ENCODE measurements at places on chromosomes 1 and 21. TPM values are rescaled to one million over a fixed set of nuclear protein-coding genes. Genes with fewer than 3 reads are reported as not detected.
A peak's percentile ranks its signal among the peaks of the same experiment; 100 is the strongest.

DNA sequence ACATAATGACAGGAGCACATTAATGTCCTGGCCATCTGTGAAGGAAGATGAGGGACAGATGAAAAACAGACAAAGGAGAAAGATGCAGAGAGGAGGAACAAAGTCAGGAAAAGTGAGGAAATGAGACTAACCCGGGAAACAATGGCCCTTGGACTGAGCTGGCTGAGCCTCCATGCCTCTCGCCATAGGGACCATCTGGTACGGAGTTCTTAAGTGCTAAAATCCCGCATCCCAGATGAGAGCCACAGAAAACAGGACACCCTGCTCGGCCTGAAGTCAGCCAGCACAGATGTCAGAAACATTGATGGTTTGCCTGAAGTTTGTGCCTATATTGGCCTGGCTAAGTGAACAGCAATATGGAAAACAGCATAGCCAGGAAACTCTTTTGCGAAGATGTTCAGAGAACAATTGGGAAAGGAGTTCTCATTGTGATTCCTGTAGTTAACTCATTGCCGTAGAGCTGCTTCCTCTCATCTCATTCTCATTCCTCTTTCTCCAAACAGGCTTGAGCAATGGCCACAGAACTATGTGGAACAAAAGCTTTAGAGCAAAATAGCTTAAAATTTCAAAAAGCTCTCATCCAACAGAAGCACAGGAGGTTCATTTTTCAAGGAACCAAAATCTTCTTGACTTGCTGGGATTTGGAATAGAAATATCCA is 96.6 kb downstream of the ASTN1 start:
- H3K36me3 ChIP-seq, result no peaks in the 10 kb centered on the region
- no peaks in the 10 kb centered on the region for H3K4me1 ChIP-seq
- no peak overlapping the region for H3K27ac ChIP-seq
- no peak overlapping the region for H3K4me3 ChIP-seq
- DNase-seq, result no peak
- no peaks in the 10 kb centered on the region for H3K27me3 ChIP-seq

Gene KRTAP10-10
- not detected for total RNA-seq

GRCh38 chr1:32767641-32768040 is 49.5 kb downstream of the YARS1 start:
- peaks cover 41% of the 10 kb centered on the region for H3K4me1 ChIP-seq
- peaks cover 3% of the 10 kb centered on the region for H3K36me3 ChIP-seq
- no peak overlapping the region for H3K27ac ChIP-seq
- no peak for DNase-seq
- H3K27me3 ChIP-seq, result no peaks in the 10 kb centered on the region

Gene GPATCH4
- total RNA-seq, result 20.6 TPM

Gene ANKRD35
- total RNA-seq, result not detected

DNA sequence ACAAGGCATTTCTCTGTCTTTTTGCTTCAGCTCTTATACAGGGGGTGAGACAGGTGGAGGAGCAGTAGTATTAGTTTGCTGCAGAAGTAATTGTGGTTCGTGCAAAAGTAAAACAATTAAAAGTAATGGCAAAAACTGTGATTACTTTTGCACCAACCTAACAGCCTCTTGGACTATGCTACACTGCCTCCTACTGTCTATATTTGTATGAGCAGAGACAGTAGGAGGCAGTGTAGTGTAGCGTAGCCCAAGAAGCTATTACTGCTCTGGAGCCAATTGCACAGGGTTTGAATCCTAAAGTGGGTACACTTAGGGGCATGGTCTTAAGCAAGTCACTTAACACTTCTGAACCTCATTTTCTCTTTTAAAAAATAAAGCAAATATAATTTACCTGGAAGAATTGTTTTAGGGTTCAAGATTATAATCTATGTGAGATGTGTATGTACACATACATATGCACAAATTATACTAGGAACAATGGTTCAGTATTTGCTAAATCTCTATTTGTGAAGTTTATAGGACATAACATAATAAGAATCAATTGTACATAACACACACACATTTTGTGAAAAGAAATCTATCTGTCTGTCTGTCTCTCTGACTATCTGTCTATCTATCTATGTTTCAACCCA is 103.8 kb downstream of the BRINP3 start:
- no peak for DNase-seq
- no peaks in the 10 kb centered on the region for H3K27me3 ChIP-seq
- no peaks in the 10 kb centered on the region for H3K4me1 ChIP-seq

Gene OR2G6
- total RNA-seq, result not detected

GRCh38 chr1:189432753-189433152 is 1044.9 kb downstream of the BRINP3 start:
- DNase-seq, result no peak
- no peaks in the 10 kb centered on the region for H3K36me3 ChIP-seq
- no peak overlapping the region for H3K4me3 ChIP-seq
- H3K27ac ChIP-seq, result no peak overlapping the region
- peaks cover 8% of the 10 kb centered on the region for H3K4me1 ChIP-seq

GRCh38 chr1:75134647-75135572 is 722 bp downstream of the LHX8 start:
- H3K27me3 ChIP-seq, result peaks cover 93% of the 10 kb centered on the region
- H3K27ac ChIP-seq, result no peak overlapping the region
- no peaks in the 10 kb centered on the region for H3K36me3 ChIP-seq
- H3K4me3 ChIP-seq, result peak overlapping the region; percentile 73

DNA sequence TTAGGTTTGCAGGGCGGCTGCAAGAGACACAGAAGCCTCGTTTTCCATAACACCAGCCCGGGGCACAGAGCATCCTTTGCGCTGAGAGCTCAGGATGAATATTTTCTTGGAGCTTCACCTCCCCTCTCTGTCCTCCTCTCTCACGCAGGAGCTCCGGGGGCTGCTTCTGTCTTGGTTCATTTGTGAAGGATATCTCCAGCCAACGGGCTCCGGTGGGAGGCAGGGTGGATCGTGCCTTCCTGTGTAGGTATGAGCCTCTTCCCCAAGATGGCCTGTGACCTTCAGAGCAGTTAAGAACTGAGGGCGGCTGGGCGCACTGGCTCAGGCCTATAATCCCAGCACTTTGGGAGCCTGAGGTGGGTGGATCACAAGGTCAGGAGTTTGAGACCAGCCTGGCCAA is 319.0 kb upstream of the C1orf174 start:
- H3K27me3 ChIP-seq, result no peaks in the 10 kb centered on the region
- H3K27ac ChIP-seq, result no peak overlapping the region
- no peaks in the 10 kb centered on the region for H3K36me3 ChIP-seq

- H3K4me3 ChIP-seq, result no peak overlapping the region
- H3K4me1 ChIP-seq, result no peaks in the 10 kb centered on the region
- no peaks in the 10 kb centered on the region for H3K36me3 ChIP-seq
- no peak overlapping the region for H3K27ac ChIP-seq
- H3K27me3 ChIP-seq, result no peaks in the 10 kb centered on the region
- no peak for DNase-seq
Measured at GRCh38 chr1:30120245-30121000, 603.0 kb downstream of the MATN1 start.

GRCh38 chr1:1250786-1251284 is 4.3 kb upstream of the C1QTNF12 start:
- no peak for DNase-seq
- H3K27ac ChIP-seq, result no peak overlapping the region

Gene CA6
- total RNA-seq, result not detected

GRCh38 chr1:238334170-238334569 is 443.4 kb upstream of the ZP4 start:
- H3K36me3 ChIP-seq, result no peaks in the 10 kb centered on the region
- DNase-seq, result no peak
- no peak overlapping the region for H3K27ac ChIP-seq

DNA sequence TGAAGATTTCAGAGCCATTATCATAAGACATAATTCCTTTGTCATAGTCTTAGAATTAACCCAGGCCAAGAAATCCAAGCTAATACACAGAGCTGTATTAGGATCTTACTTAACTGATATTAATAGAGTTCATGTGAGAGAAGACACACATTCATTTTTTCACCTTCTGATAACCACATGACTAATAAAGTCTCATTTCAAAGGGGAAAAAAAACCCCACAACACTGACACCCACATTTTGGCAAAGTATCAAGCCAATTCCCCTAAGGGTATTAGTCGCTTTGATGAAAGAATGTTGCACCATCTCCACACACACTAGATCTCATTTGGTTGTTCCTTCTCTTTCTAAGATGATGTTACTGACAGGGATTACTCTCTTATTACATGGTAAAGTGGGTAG is 344.4 kb upstream of the ESRRG start:
- H3K27me3 ChIP-seq, result no peaks in the 10 kb centered on the region
- H3K4me3 ChIP-seq, result no peak overlapping the region
- no peaks in the 10 kb centered on the region for H3K4me1 ChIP-seq
- no peaks in the 10 kb centered on the region for H3K36me3 ChIP-seq
- DNase-seq, result no peak

Gene KIF17
- total RNA-seq, result 0.11 TPM

- no peak for DNase-seq
- no peaks in the 10 kb centered on the region for H3K36me3 ChIP-seq
- no peak overlapping the region for H3K27ac ChIP-seq
- H3K4me1 ChIP-seq, result no peaks in the 10 kb centered on the region
- H3K4me3 ChIP-seq, result no peak overlapping the region
Measured at GRCh38 chr1:89151047-89151446, 24.8 kb downstream of the GBP7 start.

DNA sequence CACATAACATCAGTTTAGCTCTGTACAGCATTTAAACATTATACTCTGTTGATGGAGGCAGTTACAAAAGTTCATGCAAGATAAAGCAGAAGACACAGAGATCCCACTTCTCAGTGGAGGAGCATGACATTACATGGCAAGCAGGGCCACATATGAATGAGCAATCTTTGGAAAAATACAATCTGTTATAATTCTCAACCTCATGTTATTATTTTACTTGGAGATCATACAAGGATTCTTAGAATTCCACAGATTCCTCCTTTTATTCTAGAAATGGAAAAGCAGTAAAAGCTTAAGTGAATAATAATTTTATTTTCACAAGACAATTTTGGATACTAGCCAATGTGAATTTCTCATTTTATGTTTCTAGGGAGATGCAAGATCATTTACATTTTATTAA is 66.6 kb downstream of the IFI44 start:
- DNase-seq, result no peak
- H3K27me3 ChIP-seq, result no peaks in the 10 kb centered on the region
- H3K4me1 ChIP-seq, result peaks cover 75% of the 10 kb centered on the region

GRCh38 chr1:28087614-28088167 is 719 bp downstream of the EYA3 start:
- peaks cover 22% of the 10 kb centered on the region for H3K4me1 ChIP-seq
- peak overlapping the region; percentile 97 for H3K4me3 ChIP-seq
- H3K36me3 ChIP-seq, result no peaks in the 10 kb centered on the region
- DNase-seq, result no peak
- H3K27me3 ChIP-seq, result peaks cover 3% of the 10 kb centered on the region

DNA sequence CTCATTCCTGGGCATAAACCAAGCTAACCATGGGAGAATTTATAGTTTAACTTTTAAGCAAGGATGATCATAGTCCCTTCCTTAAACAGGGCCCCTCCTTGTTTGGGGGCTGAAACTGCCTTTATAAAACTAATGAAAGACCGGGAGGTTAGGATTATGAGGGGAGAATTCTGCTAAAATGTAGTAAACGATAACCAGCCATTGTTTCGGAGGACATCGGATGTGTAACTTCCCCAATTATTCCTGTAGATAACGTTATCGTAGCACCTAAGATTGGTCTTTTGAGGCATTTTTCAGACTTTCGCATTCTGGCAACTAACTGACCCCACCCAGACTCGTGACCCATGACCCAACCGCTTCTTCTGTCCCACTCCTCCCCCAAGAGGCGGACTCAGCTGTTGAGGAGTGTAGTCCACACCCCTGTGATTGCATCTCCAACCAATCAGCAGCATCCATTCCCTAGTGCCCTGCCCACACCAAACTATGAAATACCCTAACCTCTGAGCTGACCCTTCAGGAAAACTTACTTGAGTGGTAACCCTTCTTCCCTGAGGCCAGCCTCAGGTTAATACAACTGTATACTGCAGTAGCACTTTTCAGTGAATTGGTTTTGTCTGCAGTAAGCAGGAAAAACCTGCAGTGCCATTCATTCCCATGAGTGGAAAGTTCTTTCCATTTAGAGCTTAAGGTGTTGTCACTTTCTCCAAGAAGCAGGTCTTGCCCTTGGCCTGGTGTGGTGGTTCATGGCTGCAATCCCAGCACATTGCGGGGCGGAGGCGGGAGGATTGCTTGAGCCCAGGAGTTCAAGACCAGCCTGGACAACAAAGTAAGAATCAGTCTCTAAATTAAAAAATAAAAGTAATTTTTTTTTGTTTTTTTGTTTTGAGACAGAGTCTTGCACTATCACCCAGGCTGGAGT is 823 bp upstream of the SYF2 start:
- no peak overlapping the region for H3K27ac ChIP-seq
- peaks cover 16% of the 10 kb centered on the region for H3K36me3 ChIP-seq
- DNase-seq, result no peak

- no peak overlapping the region for H3K27ac ChIP-seq
- H3K27me3 ChIP-seq, result no peaks in the 10 kb centered on the region
- peaks cover 4% of the 10 kb centered on the region for H3K36me3 ChIP-seq
- H3K4me1 ChIP-seq, result peaks cover 19% of the 10 kb centered on the region
- DNase-seq, result no peak
Measured at GRCh38 chr1:245205396-245205795, 50.6 kb downstream of the KIF26B start.

Gene SLC22A15
- total RNA-seq, result 4.5 TPM

GRCh38 chr1:169595764-169596711 is 9.8 kb upstream of the F5 start:
- no peak for DNase-seq
- H3K27me3 ChIP-seq, result peaks cover 15% of the 10 kb centered on the region
- H3K4me3 ChIP-seq, result no peak overlapping the region
- no peak overlapping the region for H3K27ac ChIP-seq
- no peaks in the 10 kb centered on the region for H3K4me1 ChIP-seq

GRCh38 chr1:207389728-207390464 is 64.2 kb upstream of the CR2 start:
- H3K4me1 ChIP-seq, result no peaks in the 10 kb centered on the region
- no peaks in the 10 kb centered on the region for H3K36me3 ChIP-seq
- H3K4me3 ChIP-seq, result no peak overlapping the region

- H3K4me3 ChIP-seq, result no peak overlapping the region
- H3K27ac ChIP-seq, result no peak overlapping the region
- peaks cover 11% of the 10 kb centered on the region for H3K27me3 ChIP-seq
- DNase-seq, result no peak
Measured at GRCh38 chr1:232249861-232250777, 379.8 kb downstream of the SIPA1L2 start.

Gene GUCA2B
- not detected for total RNA-seq

GRCh38 chr21:38487901-38488639 is 10.2 kb downstream of the ERG start:
- no peaks in the 10 kb centered on the region for H3K27me3 ChIP-seq
- H3K4me1 ChIP-seq, result peaks cover 60% of the 10 kb centered on the region
- H3K36me3 ChIP-seq, result no peaks in the 10 kb centered on the region
- peak overlapping the region; percentile 58 for H3K27ac ChIP-seq
- DNase-seq, result no peak
- H3K4me3 ChIP-seq, result no peak overlapping the region

GRCh38 chr1:187924252-187924651 is 1095.5 kb downstream of the PLA2G4A start:
- H3K4me3 ChIP-seq, result no peak overlapping the region
- no peaks in the 10 kb centered on the region for H3K36me3 ChIP-seq
- H3K4me1 ChIP-seq, result peaks cover 9% of the 10 kb centered on the region
- no peak for DNase-seq
- no peak overlapping the region for H3K27ac ChIP-seq
